ENCODE measurements at places on chromosomes 7 and 10. TPM values are rescaled to one million over a fixed set of nuclear protein-coding genes. Genes with fewer than 3 reads are reported as not detected.

DNA sequence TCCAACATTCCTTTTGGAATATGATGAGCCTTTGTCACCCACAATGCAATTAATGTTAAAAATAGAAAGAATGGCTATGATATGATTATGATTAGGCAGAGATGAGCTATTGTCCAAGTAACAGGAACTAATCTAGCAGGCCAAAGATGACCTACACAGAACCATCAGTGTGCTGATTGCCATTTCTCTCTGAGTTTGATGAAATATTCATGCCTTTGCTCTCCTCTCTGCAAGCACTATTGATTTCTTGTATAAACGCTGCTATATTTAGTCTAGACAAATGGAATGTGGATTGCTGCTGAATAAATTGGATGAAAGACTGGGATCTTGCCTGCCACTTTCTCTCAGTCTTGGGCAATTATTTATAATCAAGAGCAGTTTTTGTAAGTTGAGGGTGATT is 85.4 kb downstream of the HDAC9 start:
- DNase-seq = no peak

Gene TUBAL3
- not detected for total RNA-seq

Gene ELN
- 38.3 TPM for total RNA-seq

- DNase-seq = no peak
These were observed 57.1 kb downstream of the FIGNL1 start for GRCh38 chr7:50393076-50393475.

Gene NRP1
- total RNA-seq = 52.5 TPM

Gene EBF3
- 10.6 TPM for total RNA-seq

Gene ECHDC3
- 44.2 TPM for total RNA-seq

DNA sequence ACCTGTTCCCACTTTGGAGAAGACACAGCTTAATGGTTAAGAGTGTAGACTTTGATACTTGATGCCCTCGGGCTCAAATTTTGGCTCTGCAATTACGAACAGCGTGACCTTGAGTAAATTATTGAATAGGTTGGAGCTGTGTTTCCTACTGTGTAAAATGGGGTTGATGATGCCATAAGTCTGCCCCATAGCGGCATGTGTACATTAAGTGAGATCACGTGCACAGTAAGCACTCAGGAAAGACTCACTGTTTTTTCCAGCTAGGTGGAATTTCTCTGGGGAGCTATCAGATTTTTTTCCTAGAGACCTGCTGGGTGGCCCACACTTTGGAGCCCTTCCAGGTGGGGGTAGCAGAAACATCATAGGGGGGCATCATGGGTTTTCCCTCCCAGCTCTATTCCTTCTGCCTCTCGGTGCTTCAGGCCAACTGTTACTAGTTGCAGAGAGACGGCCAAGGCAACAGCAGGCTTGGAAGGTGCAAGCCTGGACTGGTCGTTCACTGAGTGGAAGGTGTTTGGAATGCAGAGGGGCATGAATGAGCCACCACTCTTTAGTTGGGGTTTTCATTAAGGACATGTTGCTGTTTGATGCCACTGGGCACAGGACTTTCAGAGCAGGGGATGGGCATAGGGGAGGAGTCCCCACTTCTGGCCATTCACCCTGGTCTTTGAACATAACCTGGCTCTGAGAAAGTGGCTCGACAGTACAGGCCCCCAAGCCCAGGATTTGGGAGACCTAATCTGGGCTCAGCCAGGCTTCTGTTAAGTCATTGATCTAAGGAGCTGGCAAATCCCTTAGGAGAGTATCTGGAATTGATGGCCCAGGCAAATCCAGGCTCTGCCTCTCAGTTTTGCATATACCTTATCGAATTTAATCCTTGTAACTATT is 64.0 kb downstream of the SYPL1 start:
- DNase-seq = no peak

DNA sequence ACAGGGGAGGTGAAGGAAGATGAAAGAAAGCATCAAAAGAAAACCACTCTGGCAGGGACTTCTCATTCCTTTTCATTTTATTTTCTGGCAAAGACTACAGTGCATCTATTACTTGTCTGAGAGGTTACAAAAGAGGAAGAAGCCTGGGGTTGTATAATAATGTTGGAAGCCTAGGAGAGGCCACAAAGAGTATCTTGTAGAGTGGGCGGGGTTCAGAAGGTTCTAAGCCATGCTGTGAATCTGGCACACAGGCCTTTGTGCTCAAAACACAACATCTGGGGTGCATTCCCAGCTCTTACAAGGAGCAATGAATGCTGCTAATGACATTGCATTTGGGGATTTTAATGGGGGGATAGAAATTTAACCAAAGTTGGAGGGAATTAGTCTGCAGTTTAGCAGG is 49.4 kb downstream of the MRPL32 start:
- DNase-seq = no peak

DNA sequence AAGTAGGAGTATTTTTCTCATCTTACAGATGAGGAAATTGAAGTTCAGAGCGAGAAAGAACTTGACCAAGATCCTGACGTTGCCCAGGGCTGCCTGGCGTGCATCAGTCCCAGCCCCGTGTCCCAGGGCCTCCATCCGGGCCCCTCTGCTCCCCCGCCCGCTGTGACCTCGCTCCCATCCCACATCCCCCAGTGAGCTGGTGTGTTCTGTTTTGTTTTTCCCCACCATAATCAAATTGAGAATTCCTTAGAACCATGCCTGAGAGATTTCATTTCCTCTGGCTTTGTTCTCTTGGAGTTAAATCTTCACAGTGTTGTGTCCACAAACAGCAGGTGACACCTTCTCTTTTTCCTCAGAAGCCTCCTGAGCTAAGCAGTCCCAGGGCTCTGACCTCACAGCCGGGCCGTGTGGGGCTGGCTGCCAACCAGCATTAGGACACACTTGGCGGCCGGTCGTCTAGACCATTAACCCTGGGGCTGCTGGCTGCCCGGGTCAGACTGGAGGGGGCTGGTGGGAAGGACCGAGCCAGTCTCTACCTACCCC is 44.3 kb downstream of the PFKP start:
- DNase-seq = no peak

Gene BAMBI
- total RNA-seq = 10.8 TPM

DNA sequence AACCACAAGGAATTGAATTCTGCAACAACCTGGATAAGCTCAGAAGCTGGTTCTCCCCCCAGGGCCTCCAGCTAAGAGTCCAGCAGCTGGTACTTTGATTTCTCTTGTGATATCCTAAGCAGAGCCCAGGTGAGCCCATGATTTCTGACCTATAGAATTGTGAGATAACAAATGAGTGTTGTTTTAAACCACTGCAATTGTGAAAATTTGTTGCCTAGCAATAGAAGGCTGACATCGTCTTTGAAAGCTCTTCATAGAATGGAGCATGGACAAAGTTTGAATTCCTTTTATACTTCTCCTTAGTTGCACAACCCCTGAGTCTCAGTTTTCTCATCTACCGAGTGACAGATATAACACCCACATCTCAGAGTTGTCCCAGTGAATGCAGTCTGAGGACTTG is 129.9 kb downstream of the TEX36 start:
- no peak for DNase-seq

Gene STK31
- 2.2 TPM for total RNA-seq

GRCh38 chr7:3980300-3980643 is 679.2 kb downstream of the SDK1 start:
- DNase-seq = no peak

- no peak for DNase-seq
These were observed 156.0 kb downstream of the SEMA3D start for GRCh38 chr7:85030893-85031292.

Gene GOLGA7B
- 2.5 TPM for total RNA-seq

Gene PWWP2B
- 14.7 TPM for total RNA-seq

- no peak for DNase-seq
These were observed 27.3 kb upstream of the HERPUD2 start for GRCh38 chr7:35722054-35722849.

- DNase-seq = peak; percentile 58
These were observed 71.7 kb downstream of the COBL start for GRCh38 chr7:51244885-51245284.

Gene MSS51
- 1.5 TPM for total RNA-seq

GRCh38 chr10:72037266-72037665 is 51.1 kb downstream of the SPOCK2 start:
- DNase-seq = no peak

GRCh38 chr10:62554632-62555199 is 180.5 kb downstream of the ZNF365 start:
- DNase-seq = no peak

Gene ITGA8
- 15.5 TPM for total RNA-seq

DNA sequence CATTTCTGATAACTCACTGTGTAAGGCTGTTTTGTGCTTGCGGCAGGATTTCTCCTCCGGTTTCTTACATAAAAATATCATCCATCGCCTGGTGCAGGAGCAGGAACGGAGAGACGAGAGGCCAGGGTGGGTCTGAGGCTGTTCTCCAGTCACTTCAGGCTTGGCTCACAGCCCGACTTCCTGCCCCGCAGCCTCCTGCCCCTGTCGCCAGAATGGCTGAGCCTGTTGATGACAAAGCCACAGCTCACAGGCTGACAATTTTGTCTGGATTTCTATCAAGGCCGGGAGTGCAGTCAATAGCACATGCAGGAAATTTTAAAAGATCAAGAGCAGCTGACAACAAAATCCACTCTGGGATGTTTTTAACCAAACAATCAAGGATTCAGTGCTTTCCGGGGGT is 229.7 kb upstream of the ZNF32 start:
- no peak for DNase-seq

- no peak for DNase-seq
These were observed 44.0 kb downstream of the GBF1 start for GRCh38 chr10:102289356-102289755.
